ENCODE measurements at places on chromosomes 2 and 18.

GRCh38 chr18:58161659-58162058, 117.6 kb downstream of the NEDD4L start:
- DNase-seq = peak; percentile 17

DNA sequence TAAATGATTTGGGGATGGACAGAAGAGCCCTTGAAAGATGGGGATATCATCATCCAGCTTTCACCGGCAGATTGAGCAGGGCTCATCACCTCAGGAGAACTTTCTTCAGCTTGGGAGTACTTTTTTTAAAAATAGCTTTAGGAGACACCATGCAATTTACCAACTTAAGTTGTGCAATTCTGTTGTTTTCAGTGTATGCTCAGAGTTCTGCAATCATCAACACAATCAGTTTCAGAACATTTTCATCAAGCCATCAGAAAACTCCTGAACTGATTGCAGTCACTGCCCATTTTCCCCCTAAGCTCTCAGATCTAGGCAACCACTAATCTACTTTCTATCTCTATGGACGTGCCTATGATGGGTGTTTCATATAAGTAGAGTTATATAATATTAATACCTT, 117.7 kb downstream of the CRIM1 start:
- DNase-seq = no peak

- DNase-seq = no peak
Measured at GRCh38 chr18:77597726-77598125, 348.1 kb downstream of the GALR1 start.

- DNase-seq = no peak
Measured at GRCh38 chr18:49444581-49444980, 15.9 kb downstream of the DYM start.

- no peak for DNase-seq
Measured at GRCh38 chr18:50662775-50663383, 103.0 kb downstream of the MAPK4 start.

- DNase-seq = no peak
Measured at GRCh38 chr2:95165030-95165370, 609 bp upstream of the ZNF2 start.

DNA sequence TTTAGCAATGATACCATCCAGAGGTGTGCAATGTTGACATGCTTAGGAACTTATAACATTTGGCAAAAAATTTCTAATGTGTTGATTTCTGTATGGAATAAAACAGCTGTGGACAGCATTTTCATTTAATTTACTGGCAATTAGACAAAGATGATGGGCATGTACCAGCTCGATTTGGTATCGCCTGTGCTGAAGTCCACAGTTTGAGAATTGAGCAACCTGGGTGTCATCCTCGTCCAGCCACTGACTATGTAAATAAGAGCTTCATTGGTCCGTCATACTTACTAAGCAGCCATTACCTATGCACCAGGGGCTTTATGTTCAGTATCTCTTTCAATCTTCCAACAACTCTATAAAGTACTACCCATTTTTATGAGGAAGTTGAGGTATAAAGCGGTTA, 24.6 kb upstream of the ACAA2 start:
- no peak for DNase-seq

GRCh38 chr2:5102823-5103222, 589.4 kb upstream of the SOX11 start:
- no peak for DNase-seq

DNA sequence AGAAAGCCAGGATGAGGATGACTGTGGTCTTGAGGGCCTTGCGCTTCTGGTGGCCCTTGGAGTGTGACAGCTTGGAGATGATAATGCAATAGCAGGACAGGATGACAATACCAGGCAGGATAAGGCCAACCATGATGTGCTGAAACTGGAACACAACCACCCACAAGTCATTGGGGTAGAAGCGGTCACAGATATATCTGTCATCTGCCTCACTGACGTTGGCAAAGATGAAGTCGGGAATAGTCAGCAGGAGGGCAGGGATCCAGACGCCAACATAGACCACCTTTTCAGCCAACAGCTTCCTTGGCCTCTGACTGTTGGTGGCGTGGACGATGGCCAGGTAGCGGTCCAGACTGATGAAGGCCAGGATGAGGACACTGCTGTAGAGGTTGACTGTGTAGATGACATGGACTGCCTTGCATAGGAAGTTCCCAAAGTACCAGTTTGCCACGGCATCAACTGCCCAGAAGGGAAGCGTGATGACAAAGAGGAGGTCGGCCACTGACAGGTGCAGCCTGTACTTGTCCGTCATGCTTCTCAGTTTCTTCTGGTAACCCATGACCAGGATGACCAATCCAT, 2.7 kb downstream of the CXCR4 start:
- DNase-seq = no peak

DNA sequence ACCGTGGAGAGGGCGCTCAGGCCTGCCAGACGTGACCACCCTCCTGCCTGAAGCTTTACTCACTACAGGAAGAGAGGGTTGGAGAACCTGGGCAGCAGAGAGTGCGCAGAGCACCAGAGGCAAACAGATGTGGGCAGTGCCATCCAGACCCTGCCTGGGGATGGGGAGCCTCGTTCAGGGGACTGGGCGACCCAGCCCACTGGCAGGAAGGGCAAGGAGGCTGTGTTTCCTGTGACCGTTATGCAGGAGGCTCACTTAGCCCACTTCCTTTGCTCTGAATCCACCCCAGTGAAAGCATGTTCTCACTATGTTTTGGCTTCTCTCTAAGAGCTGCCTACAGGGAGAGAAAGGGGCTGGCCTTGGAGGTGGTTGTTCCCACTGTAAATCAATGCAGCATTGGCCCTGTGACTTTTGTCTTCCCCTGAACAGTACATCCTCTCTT, 23.0 kb upstream of the ACKR3 start:
- no peak for DNase-seq

GRCh38 chr2:105796791-105797190, 52.1 kb downstream of the NCK2 start:
- DNase-seq = no peak

GRCh38 chr18:22734791-22735627, 198.1 kb upstream of the RBBP8 start:
- no peak for DNase-seq

- DNase-seq = no peak
Measured at GRCh38 chr2:195364015-195364965, 292.7 kb upstream of the SLC39A10 start.

DNA sequence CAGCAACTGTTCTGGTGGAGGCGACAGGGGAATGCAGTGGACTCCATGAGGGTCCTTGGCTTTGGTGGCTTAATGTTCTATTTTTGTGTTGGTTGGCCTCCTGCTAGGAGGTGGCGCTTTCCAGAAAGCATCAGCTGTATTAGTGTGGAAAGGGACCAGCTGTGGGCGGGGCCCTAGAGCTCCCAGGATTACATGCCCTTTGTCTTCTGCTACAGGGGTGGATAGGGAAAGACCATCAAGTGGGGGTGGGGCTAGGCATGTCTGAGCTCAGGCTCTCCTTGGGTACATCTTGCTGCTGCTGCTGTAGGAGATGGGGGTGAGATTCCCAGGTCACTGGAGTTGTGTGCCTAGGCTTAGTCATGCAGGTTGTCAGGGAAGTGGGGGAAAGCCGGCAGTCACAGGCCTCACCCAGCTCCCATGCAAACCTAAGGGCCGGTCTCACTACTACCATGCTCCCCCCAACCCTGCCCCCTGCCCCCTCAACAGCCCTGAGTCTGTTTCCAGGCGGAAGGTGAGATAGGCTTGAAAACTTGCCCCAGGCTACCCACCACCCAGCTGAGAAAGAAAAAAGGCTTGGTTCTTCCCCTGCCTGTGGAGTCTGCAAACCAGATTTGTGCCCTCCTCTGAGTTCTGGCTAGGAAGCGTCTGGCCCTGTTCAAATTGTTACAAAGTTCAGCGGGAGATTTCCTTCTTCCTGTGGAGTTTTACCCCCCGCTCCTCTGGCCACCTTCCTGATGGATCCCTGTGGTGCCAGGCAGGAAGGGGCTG, 141.3 kb upstream of the LYPD1 start:
- DNase-seq = no peak

- no peak for DNase-seq
Measured at GRCh38 chr18:59657012-59657411, 40.2 kb downstream of the CCBE1 start.

DNA sequence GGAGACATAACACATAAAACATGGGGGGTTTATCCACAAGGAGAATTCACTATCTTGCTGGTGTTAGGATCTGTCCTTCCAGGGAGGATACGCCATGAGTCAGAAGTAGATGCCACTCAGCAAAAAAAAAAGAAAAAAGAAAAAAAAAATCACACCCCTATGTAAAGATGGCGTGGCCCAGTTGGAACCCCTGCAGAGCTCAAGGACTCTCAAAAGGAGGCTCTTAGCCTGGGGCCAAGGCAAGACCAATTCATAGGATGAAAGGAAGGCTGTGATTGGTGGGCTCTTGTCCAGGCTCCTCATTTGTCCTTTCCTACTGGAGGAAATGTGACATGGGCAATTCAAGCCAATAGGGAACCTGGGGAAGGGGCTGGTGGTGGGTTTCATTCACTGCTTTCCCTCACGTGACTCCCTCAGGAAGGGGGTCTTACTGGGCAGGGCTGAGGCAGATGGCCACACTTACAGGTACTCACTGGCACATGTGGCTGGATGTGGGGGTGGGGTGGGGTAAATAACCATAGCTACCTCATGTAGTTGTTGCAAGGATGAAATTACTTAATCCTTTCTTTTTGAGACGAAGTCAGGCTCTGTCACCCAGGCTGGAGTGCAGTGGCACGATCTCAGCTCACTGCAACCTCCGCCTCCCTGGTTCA, 38.7 kb upstream of the HAAO start:
- no peak for DNase-seq

DNA sequence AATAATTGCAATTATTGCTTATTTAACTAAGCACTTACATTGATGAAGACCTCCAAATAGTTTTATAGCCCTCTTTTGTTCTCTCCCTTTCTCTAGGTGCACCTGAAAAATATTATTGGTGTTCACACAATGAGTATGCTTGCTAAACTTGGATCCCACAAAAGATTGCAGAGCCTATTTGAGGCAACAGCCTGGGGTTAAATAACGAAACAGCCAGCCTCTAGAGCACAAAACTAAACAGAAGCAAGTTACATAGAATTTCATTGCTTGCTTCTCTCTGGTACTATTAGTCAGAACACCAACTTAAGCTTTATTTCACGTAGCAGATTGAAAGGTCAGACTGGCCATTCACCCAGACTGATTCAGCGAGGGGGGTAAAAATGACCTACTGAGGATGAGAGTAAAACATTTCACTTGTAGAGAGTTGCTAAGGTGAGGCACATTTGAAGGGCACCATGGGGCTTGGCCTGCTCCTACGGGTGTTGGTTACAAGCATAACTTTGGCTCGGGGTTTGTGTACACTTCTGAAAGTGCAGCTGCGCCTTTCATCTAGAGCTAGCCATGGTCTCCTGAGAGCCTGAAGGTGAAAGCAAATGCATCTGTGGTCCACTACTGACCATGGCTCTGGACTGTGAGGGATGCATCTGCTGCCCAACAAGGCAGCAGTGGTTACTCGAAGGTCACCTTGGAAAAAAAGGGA, 225.1 kb upstream of the LRRTM1 start:
- no peak for DNase-seq

Measured in endothelial cell (in vitro differentiated cells).